ENCODE measurements at places on chromosomes 11 and 22.

DNA sequence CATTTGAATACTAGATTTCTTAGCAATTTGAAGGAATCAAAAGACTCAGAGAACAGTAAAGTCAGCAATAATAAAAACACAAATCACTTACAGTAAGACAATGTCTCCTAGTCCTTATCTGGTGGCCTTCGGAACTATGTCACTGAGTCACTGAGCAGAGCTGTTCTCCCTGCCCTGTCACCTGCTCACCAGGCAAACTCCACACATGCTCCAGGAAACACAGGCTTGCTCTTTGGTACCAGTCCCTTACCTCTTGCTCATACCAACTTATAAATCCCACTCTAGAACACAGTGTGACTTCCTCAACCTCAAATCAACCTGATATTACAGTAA lies 81.1 kb upstream of the CHRM4 start:
- no peak for DNase-seq

- no peak for DNase-seq
These were observed 113.6 kb upstream of the ANO5 start for GRCh38 chr11:22079133-22079872.

DNA sequence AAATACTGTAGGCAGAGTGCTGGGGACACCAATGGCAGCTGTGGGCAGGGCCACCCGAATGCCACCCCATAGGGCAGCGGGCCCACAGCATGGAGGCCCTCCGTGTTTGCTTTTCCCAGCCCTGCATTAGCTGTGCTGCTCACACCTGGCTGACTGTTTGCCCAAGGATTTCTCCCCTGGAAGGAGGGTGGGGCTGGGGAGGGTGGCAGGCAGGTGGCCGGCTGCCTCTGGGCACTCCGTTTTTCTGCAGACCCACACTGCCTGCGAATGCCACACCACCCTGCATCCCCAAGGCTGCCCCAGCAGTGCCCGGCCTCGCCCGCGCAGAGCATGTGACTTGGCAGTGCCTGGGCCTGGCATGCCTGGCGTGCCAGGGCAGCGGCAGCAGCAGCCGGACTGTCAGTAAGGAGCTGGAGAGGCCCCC lies 19.6 kb downstream of the DAGLA start:
- no peak for DNase-seq

GRCh38 chr11:11567936-11568650 lies 53.7 kb downstream of the GALNT18 start:
- no peak for DNase-seq

DNA sequence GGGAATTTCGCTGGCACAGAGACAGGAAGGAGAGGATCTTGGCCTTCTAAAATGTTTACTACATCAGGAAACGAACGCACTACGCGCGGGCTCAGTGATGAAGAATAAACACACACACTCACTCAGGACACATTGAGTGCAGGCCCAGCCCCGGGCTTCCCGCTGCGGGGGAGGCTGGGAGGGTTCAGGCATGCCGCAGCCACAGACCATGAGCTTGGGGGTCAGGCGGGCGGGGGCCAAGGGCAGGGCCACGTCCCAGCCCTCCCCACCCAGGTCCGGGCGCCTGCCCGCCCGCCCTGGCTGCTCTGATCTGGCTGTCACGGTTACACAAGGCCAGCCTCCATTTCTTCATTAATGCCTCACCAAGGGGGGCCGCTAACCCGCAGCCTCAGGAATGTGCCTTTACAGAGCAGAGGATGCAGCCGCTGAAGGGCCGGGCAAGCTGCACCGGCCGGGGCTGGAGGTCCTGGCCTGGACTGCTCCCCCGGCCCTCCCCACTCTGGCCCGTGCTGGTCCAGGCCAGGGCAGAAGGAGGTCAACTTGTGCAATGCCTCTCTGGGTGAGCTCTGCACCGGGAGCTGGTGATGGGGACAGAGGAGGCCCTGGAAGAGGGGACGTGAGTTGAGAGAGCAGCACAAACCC lies 41.7 kb downstream of the IGF2 start:
- no peak for DNase-seq

DNA sequence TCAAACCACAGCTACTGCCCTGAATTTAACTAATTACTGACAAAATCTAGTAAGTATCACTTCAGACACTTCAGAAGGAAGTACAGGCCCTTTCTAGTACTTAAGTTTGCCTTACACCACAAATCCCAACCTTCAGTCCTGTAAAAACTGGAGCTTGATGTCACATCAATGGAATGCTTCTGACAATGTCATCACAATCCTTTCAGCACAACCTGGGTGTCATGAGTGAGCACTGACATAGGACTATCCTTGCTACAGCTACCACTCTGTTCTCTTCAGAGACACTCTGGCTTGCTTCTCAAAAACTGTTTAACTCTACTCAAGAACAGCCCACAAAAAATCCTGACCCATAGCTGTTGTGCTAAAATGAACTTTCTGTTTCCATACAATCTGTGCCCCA lies 108.2 kb downstream of the RRM1 start:
- DNase-seq: no peak

DNA sequence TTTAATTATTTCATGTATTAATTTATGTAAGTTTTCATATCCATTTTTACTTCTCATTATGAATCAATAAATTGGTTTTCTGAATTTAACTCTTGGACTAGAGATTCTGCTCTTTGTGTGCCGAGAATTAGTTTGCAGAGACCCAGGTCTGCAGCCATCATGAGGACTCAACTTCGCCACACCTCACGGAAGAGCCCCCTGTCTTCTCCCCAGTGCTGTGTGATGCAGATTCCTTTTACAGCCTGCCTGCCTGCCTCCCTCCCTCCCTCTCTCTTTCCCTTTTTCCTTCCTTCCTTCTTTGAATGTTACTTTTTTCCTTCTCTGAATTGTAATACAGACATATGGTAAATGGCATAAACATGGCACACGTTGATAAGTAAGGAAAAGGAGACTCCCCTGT lies 947.7 kb downstream of the TBC1D22A start:
- no peak for DNase-seq

DNA sequence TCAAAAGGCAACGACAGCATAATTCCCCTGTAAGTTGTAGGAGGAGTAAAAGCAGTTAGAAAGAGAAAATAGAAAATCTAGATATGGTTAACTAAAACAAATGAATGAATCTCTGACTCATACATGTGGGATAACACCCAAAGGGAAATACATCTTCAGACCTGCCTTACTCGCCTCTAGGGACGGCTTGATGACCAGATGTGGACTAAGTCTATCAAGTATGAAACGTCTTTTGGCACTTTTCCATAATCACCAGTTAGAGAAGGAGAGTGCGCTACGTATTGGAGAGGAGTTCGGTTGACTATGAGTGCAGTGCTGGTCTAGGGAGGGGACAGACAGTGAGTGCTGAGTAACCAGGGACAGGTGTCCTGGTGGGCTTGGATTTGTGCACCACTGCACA lies 459.9 kb downstream of the OPCML start:
- DNase-seq: no peak

Measured in GDM1 (cell line).